ENCODE measurements at places on chromosomes 5 and 9.

DNA sequence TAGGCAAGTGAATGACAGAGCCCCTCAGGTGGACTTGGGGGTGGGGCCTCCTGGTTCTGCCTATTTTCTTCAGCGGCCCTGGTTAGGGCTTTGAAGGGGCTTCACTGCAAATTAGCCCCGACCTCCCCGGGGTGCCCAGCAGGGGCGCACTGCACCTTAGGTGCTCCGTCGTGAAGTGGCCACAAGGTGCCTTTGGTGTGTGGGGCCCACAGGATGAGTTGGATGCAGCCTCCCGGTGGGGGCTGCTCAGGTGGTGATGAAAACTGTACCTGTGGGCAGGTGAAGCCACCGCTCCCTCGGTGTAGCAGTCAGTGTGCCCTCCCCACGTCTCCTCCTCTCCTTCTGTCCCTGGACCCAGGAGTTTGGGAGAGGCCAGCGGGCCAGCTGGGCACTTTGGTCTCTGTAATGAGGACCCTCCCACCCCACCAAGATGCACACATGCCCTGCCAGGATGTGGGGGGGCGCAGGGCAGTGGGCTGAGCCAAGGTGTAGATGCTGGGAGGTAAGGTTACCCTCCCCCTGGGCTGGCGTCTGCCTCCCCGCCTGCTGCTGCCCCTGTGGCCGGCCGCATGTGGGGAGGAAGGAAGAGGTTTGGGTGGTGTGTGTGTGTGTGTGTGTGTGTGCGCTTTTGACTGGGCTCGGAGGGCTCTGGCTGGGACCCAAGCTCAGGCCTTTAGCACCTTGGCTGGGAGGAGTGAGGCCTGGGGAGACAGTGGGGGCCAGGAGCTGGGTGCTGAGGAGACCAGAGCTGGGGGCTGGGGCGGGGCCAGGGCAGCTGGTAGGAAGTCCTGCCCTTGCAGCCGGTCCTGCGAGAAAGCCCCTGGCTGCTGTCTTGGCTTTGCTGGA is 55.6 kb downstream of the RXRA start:
- no peak for DNase-seq

DNA sequence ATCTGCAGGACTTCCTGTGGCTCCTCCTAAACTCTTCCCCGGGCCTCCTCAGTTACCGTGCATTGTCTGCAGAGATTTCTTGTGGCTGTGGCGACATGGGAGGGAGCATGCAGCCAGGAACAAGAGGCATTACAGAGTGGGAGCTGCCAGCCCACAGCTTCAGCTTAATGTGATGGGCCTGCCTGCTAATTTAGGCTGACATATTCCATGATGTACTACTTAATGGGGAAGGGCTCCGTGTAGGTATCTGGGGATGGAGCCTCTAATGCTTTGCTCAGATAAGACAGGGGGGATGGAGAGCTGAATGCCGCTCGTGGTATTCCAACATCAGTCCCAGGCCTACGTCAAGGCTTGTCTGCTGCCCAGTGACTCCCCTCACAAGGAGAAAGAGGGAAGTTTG is 137.6 kb upstream of the GPR151 start:
- DNase-seq, result no peak

- DNase-seq, result no peak
These were observed 4.3 kb downstream of the CACNA1B start for GRCh38 chr9:137881591-137882505.

- peak; percentile 5 for DNase-seq
These were observed 75.3 kb downstream of the HMGCR start for GRCh38 chr5:75412111-75412990.

DNA sequence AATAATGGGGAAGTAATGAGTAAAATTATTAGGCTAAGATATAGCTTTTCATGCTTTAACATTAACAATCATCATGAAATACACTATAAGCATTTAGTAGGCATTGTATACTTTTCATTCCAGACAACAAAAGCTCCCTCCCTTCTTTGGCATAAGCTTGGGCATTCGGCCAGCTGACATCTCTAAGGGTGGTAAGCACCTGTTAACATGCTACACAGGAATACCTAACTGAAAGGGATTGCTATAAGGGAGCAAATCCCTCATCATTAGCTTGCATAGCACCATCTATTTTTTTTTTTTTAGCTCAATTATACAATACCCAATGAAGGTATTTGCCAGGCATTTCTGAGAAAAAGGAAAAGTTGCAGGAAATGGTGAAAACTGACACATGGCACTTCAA is 16.6 kb downstream of the STRBP start:
- DNase-seq, result no peak

DNA sequence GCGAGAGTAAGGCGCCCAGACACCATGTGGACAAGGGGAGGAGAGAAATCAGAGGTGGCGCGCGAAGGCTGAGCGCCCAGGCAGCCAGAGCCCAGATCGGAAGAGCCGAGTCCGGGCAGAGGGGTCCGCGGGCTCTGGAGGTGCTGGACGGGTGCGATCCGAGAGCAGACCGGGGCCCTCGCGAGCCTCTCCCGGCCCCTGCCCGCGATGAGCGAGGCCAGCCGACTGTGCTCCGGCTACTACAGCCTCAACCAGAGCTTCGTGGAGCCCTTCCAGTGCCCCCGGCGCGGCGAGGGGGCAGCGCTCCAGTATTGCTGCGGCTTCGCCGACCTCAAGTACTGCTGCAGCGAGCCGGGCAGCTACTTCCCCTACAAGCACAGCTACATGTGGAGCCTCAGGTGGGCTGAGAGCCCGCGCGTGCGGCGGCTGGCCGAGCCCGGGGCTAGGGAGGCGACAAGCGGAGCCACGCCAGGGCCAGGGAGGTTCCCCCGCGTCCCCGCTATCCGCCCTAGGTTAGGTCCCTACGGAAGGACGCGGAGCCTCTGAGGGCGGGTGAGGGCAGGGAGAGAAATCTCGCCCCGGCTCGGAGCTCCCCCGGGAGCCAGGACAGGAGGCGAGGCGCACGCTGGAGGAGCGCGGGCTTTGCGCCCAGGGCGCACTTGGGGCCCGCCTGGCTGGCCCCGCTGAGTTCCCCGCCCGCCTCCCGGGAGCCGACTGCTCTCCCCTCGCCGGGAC is at the start of gene SHISAL2B:
SHISAL2B (plus strand) TSS at position 87 of the 735 bp plus-strand sequence; CDS start at position 208, 121 bp downstream.
- DNase-seq, result peak; percentile 27

DNA sequence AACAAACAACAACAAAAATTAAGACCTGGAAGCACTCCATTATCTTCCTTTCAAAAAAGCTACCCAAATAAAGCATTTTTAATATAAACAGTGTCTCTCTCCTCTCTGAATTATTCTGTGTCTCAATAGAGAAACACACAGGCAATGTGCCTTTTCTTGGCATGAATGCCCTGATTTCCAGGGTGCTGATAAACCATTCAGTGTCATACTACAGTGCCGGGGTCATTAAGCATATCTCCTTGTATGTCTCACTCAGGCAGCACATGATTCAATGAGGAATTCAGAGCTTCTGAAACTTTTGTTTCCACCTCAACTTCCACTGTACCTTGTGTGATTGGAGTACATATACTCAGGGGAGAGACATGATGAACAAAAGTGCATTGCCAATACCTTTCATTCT is 294.0 kb upstream of the SLC24A2 start:
- DNase-seq, result no peak

DNA sequence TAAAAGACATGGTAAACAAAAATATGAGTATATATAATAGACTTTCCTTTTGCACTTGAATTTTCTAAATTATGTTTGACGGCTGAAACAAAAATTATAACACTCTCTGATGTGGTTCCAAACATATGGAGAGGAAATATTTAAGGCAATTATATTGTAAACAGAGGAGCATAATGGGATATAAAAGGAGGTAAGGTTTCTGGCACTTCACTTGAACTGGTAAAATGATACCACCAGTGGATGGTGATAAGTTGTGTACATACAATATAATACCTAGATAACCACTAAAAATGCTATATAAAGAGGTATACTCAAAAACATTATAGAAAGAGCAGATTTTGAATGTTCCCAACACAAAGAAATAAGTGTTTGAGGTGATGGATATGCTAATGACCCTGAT is 192.9 kb upstream of the RAD23B start:
- DNase-seq, result no peak

GRCh38 chr5:78364005-78364404 is 3.6 kb downstream of the SCAMP1 start:
- no peak for DNase-seq

GRCh38 chr5:145520335-145520734 is 314.8 kb downstream of the PRELID2 start:
- no peak for DNase-seq

DNA sequence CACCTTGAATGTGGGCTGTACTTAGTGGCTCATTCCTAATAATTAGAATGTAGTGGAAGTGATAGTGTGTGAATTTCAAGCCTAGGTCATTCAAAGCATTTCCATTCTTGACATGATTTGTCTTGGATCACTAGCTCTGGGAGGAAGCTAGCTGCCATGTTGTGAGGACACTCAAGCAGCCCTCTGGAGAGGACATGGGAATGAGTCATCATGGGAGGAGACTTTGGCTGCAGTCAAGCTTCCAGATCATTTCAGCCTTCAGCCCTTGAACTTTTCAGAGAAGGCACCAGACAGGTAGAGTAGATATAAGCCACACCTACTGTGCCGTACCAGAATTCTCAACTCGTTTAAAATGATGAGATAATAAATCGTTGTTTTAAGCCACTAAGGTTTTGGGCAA is 506.9 kb downstream of the ZNF608 start:
- no peak for DNase-seq

- DNase-seq, result no peak
These were observed 3.4 kb downstream of the PDLIM4 start for GRCh38 chr5:132260714-132261551.

DNA sequence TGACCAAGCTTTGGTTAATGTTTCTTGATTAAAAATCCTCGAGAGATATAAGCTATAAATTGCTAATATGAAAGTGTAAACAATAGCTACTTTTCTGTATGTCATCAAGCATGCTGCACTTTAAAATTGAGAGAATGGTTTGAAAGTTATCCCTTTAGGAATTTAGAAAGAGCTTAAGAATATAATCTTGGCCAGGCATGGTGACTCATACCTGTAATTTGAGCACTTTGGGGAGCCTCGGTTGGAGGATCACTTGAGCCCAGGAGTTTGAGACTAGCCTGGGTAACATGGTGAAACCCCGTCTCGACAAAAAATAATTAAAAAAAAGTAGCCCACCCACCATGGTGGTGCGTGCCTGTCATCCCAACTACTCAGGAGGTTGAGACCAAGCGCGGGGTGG is 12.2 kb upstream of the MROH2B start:
- DNase-seq, result no peak

GRCh38 chr9:107351382-107352045 is 68.4 kb downstream of the RAD23B start:
- no peak for DNase-seq

GRCh38 chr9:24245988-24246387 is 299.7 kb downstream of the IZUMO3 start:
- DNase-seq, result peak; percentile 4

DNA sequence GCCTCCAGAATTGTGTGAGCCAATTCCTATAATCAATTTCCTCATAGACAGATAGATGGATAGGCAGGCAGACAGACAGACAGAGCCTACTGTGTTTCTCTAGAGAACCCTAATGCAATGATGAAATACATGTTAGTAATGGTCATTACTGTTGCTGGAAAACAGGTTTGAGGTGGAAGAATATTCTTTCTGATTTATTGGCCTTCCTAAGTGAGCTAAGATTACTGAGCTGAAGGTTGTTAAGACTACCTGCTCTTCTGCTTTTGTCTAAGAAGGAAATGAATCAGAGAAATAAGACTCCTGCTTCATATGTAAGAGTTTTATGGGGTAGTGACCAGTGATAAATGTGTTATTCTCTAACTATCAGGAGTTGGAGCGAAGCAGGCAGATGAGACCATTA is 219.9 kb downstream of the ELAVL2 start:
- DNase-seq, result no peak

- peak; percentile 54 for DNase-seq
These were observed 10.4 kb downstream of the SWI5 start for GRCh38 chr9:128286440-128286839.

DNA sequence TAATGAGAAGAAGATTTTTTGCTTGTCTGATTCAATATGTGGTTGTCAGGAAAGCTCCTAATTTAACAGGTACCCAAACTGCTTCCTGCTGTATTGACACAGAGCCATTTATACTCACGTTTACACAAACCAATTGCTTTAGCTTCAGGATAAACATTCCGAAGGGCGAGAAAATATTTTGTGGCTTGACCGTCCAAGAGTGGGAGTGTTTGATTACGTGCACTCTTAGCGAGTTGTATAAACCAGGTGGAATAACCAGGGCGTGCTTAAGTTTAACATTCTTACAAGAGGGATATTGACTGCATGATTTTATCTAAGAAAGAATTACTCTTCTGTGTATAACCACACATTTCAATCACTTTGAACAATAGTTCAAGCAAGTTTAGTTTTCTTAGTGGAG is 278.7 kb upstream of the TYRP1 start:
- DNase-seq, result no peak

All from AG08396 (cell line).